A673 (cell line): ENCODE measurements at places on chromosomes 4 and X. TPM values are rescaled to one million over a fixed set of nuclear protein-coding genes. Genes with fewer than 3 reads are reported as not detected.

NEIL3 gene
- total RNA-seq: 21.9 and 24.0 TPM in 2 replicates

DNA sequence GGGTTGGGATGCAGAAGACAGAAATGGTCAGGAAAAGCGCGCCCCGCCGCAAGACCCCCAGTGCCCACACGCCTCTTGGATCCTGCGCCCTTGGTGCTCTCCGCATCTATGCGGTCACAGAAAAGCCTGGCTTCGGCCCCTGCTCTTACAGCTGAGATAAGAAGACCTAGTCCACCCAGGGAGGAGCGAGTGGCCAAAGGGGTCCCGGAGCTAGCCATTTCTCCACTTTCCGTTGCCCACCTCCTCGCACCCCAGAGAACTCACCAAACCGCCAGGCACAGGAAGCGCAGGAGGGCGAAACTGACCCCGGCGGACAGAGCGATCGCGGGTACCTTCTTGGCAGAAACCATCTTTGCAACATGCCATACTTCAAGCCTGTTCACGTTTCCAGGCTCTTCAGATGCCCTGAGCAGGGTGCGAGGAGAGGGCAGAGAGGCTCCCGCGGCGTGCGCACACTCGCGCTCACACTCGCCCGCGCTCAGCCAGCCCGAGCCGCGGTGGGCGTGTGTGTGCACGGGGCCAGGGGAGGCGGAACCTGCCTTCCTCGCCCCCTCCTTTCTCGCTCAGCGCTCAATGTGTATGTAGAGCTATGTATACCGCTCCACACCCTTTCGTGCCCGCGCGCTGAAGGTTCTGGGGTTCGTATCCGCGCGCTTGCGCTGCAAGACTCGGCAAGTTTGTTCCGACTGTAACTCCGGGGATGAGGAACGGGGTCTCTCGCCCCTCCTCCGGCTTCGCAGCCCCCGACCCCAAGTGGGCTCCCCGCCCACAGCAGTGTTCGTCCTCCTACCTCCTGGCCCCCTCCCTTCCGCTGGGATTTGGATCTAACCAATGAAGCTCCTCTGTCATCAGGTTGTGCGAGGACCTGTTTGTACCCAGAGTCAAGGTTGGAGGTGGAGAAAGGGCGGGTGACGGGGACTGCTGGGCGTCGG, at the start of gene GABRA4:
Gene GABRA4 (minus strand): TSS at position 507 of the 932 bp plus-strand sequence. CDS start 157 bp downstream, at position 350.
- DNase-seq: peak; percentile 22

CENPI gene
- 34.8 and 40.9 TPM in 2 replicates for total RNA-seq

FAT4 gene
- 31.3 and 33.6 TPM in 2 replicates for total RNA-seq

MTTP gene
- not detected in 2 replicates for total RNA-seq

GPR34 gene
- not detected in 2 replicates for total RNA-seq

METAP1 gene
- 72.2 and 81.3 TPM in 2 replicates for total RNA-seq

DNA sequence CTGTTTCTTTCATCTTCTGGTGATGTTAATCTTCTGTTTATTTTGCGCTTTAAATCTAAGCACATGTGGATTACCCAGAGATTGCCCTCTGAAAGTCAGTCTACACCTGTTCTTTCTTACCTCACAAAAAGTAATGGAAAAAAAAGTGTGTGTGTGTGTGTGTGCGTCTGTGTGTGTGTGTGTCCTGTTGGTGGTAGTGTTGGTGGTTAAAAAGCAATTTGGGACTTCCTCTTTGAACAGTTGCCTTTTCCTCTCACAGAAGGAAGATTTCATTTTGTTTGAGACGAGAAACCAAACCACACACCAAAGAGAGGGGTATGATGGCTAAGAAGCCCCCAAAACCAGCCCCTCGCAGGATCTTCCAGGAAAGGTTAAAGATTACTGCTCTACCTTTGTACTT, at the start of gene STAP1:
Gene STAP1 (plus strand): TSS at position 235 of the 400 bp plus-strand sequence. CDS start 83 bp downstream, at position 318.
- no peak for DNase-seq

RHOXF2 gene
- not detected in 2 replicates for total RNA-seq

DNA sequence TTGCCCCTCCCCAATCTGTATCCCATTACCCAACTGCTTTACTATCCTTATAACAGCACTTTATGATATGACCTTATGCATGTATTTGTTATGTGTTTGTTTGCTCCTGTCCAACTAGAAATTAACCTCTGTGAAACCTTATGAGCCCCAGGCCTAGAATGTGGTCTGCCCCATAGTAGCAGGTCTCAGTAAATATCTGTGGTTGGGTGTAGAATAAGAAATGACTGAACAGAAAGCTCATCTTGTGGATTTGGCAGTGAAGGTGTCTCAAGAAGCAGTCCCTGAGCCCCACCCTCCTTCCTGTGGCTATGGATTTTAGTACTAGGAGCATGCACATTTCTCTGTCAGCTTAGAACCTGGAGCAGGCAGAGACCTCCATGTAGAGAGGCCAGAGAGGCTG, 229.0 kb upstream of the LCORL start:
- no peak for DNase-seq

SYNPO2 gene
- total RNA-seq: 0.20 and 0.26 TPM in 2 replicates

DNA sequence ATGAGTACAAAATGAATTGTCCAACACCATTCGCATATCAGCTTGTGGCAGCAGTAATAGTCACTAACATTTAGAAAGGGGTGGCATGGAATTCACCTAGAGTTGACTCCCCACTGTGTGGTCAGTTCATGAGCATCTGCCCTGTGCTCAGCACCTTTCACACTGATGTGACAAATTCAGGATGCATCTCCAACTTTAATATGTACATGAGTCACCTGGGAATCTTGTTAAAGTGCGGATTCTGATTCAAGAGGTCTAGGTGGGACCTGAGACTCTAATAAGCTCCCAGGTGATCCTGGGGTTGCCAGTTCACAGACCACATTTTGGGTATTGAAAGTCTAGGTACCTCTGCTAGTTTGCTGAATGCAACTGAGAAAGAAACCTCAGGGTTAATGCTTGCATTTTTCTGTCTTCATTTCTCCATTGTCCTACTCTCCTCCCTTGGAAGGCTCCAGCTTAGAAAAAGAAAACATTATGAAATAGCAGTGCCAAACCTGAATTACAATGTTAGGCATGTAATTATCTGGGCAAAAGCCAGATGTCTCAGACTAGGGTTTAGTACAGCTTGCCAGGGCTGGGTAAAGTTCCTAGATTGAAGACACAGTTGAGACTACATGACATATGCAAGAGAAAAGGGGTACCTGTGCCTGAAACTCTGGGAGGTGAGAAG, 32.7 kb downstream of the TMSB4X start:
- peak; percentile 24 for DNase-seq

DNA sequence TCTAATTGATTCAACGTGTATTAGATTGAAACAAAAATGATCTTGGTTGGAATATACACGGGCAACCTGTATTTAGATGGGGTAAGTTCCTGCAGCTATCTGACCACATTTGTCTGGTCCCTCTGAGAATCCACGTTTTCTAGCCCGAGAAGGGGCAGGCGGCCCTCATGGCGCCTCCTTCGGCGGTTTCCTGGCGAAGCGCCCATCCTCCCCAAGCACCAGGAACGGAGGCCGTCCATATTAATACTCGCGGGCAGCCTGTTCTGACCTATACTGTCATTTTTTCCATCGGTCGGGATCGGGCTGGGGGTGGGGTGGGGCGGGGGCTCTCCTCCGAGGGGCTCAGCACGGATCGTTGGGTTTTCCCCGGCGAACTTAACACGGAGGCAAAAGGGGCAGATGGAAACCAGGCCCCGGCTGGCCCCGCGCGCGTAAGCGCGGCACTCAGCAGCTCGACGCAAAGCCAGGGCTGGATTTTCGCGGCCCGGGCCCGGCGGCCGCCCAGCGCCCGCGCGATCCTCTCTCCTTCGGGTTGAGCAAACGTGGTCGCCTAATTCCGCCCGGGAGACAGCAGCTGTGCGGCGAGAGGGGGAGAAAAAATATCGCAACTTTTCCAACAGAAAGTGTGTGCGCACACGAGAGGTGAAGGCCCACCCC, 77.2 kb upstream of the BCOR start:
- DNase-seq: peak; percentile 70
